NCI-H187 (cell line): ENCODE measurements at places on chromosomes 2 and 18.

DNA sequence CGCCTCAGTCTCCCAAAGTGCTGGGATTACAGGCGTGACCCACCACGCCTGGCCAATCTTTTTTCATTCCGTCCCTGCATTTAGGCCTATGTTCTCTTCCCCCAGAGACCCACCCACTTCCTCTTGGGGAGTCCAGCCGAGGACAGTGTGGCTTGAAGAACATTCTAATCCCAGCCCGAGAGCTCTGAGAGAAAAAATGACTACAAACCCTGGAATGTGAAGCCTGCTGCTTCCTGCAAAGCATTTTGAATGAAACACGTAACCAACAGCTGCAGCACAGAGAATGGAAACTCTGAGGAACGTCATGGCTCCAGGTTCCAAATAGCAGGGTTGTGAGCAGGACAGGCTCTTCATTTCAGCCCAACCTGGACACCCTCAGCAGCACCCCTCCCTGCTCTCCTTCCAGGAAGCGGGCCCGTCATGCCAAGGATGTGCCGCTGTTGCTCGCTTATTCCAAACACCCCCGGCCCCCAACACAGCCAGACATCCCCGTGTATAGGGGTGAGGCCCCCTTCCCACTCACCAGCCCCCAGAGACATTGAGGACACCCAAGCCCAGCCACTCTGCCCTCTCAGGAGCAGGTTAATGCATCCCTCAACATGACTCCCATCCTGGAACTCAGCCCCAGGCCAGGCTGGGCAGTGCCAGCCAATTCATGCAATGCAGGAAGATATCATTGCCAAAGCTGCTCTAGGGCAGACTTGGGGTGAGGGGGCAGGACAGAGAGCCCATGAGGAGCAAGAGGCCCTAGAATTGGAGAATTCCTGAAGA lies 139.8 kb downstream of the ZFP36L2 start:
- no peak for DNase-seq

GRCh38 chr2:241313543-241314095 lies 1.9 kb downstream of the HDLBP start:
- no peak for DNase-seq

GRCh38 chr2:38092196-38092902 lies 16.4 kb upstream of the CYP1B1 start:
- no peak for DNase-seq

- DNase-seq = no peak
Measured at GRCh38 chr2:16198166-16198912, 258.0 kb downstream of the MYCN start.

GRCh38 chr18:45284174-45284573 lies 331.1 kb upstream of the SLC14A2 start:
- no peak for DNase-seq

DNA sequence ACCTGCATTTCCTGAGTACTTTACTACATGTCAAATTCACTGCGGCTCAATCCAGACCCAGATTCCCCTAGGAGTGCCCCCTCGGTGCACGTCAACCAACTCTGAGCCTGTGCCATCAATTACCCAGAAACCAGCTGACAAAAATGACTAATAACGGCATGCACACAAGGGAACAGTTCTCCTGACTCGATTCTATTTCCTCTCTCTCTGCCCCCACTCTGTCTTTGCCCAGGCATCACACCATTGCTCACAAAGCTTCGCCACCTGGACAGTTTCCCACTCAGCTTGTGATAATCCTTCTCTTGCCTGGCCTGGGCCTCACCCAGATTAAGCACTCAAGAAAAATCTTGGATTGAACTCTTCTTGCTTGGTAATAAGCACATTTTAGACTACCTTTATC lies 115.3 kb upstream of the NDUFV2 start:
- no peak for DNase-seq

GRCh38 chr2:234730066-234730640 lies 221.7 kb upstream of the SH3BP4 start:
- no peak for DNase-seq

GRCh38 chr2:139427164-139427563 lies 647.0 kb upstream of the NXPH2 start:
- no peak for DNase-seq

DNA sequence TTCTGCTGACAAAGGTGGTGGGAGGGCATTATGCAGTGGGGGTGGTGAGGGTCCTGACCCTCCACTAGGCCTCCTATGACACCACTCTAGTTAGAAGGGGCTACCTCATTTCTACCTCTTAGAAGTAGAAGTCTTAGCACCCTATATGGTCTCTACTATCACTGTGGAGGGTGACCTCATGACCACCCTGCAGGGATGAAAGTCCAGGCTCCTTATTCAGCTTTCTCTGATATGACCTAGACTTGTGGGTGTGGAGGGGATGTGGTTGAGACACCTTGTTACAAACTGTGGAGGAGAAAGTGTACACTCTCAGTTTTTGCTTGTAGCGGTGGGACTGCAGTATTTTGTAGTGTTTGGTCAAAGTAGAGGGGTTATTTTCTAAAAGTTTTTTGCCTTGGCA lies 18.6 kb downstream of the TMEM182 start:
- no peak for DNase-seq

- DNase-seq = no peak
Measured at GRCh38 chr2:74735564-74735963, 81.5 kb downstream of the SEMA4F start.

GRCh38 chr2:88019985-88020384 lies 3.6 kb upstream of the RNU2-63P start:
- no peak for DNase-seq

DNA sequence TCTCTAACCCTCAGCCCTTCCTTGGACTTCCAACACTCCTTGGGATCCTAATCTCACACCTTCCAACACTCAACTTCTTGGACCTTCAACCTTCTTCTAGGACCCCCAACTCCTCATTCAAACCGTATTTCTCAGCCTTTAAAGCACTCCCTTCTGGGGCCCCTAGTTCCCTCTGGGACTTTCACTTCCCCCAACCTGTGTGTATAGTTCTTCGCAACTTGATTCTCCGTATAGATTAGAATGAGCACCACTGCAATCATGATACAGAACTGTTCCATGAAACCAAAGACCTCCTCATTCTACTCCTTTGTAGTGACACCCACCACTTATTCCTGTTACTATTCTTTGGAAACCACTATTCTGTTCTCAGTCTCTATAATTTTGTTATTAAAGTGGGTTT lies 62.0 kb upstream of the NFU1 start:
- DNase-seq = no peak

DNA sequence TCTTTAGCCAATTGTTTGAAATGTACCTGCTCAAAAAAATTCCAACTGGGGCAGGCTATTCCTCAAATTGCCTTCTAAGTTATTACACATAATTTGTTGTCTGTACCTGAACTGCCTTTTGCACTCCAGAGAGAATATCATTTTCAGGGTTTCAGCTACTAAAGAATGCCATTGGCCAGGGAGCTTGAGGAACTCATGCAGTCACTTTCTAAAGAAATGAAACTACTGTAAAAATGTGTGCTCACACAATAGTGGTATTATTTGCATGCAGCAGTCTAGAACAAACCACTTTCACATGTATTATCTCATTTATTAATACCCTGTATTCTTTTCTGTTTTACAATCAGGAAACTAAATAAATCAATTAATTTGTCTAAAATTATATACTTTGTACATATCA lies 152.2 kb downstream of the PID1 start:
- no peak for DNase-seq

GRCh38 chr18:23994361-23994902 lies 20.1 kb upstream of the TTC39C start:
- DNase-seq = peak; percentile 90

DNA sequence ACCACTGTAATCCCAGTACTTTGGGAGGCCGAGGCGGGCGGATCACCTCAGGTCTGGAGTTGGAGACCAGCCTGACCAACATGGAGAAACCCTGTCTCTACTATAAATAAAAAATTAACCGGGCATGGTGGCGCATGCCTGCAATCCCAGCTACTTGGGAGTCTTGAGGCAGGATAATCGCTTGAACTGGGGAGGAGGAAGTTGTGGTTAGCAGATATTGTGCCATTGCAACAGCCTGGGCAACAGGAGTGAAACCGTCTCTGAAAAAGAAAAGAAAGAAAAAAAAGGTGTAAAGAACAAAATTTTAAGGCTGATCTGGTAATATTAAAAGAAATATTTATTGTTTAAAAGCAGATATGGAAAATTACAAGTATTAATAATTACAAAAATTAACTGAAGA lies 29.7 kb downstream of the ZNF804A start:
- no peak for DNase-seq

GRCh38 chr2:101132202-101132601 lies 19.0 kb downstream of the TBC1D8 start:
- no peak for DNase-seq

DNA sequence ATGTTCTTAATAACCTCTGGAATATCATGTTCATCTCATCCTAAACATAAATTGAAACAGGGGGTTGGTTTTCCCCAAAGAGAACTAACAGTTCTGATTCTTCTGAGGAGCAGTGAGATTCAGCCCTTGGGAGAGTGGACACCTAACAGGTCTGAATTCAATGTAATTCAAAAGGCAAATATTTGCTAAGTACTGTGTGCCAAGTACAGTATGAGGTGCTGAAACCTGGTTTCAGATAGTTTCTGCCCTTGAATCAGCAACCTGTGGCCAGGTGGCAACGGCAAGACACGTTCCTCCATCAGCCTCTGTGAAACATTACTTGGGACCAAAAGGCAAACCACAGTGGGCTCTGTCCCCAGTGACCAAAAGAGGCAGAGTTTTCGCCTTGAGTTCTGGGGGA lies 1.3 kb downstream of the LRRC30 start:
- no peak for DNase-seq

DNA sequence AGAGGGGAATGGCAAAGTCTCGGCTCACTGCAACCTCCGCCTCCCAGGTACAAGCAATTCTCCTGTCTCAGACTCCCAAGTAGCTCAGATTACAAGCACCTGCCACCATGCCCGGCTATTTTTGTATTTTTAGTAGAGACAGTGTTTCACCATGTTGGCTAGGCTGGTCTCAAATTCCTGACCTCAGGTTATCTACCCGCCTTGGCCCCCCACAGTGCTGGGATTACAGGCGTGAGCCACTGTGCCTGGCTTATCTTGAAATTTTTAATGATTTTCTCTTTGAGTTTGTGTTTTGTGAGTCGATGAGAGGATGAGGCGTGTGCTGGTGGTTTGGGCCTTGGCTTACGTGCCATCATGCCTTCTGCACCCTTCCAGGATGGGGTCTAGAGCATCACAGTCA lies 101.3 kb upstream of the ST3GAL5 start:
- no peak for DNase-seq

DNA sequence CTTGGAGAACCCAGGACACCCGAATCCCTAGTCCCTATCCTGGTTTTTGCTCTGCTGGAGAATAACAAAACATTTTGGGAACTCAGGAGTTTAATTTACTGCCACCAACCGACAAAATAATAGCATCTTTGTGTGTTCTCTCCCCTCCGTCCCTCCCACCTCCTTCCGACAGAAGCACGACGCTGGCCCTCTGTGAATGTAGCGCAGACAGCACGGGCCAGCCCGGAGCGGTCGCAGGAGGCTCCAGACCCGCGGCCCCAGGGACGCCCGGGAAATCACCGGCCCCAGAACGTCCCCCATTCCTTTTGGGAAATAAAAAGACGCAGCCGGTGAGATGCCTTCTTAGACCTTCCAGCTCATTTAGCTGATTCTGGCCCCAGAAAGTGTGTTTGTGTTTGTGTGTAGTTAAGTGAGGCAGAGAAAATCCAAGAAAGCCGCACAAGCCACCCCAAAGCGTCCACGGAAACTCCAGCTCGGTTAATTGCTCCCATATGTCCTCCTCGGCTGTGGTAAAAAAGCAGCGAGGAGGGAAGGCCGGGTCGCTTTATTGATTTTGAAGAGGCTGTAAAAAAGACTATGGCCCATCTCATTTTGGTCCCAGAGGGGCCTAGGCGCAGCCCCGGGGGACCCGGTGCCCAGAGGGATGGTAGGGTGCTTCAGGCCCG lies 577 bp upstream of the TANC1 start:
- DNase-seq = no peak

DNA sequence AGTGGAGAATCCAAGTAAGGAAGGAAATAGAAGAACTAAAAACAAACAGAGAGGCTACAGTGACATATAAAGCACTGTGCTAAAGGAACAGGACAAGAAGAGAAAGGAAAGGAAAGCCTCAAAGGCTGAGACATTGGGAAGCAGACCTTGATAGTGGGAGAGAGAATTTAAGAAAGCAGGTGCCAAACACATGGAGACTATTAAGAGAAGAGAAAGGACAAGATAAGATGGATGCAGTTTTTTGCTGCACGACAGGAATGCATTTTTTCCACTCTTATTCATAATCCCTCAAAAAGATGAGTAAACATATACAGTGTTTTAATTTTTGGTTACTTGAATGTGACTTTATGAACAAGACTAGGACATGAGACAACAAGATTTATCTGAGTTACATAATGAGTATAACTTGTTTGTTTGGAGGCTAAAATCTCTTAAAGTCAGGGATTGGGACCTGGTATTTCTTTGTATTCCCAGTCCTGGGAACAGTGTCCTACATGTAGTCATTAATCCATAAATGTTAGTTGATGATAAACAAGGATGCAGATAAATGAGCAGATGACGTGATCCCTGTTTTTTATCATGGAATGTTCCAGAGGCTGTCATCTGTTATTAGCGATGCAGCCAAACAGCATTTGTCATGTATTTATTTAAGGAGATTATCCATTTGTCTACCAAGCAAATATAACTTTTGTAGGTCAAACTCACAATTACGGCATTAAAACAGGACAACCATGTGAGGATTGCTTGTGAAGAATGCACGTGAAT lies 141.7 kb downstream of the DNER start:
- DNase-seq = no peak

DNA sequence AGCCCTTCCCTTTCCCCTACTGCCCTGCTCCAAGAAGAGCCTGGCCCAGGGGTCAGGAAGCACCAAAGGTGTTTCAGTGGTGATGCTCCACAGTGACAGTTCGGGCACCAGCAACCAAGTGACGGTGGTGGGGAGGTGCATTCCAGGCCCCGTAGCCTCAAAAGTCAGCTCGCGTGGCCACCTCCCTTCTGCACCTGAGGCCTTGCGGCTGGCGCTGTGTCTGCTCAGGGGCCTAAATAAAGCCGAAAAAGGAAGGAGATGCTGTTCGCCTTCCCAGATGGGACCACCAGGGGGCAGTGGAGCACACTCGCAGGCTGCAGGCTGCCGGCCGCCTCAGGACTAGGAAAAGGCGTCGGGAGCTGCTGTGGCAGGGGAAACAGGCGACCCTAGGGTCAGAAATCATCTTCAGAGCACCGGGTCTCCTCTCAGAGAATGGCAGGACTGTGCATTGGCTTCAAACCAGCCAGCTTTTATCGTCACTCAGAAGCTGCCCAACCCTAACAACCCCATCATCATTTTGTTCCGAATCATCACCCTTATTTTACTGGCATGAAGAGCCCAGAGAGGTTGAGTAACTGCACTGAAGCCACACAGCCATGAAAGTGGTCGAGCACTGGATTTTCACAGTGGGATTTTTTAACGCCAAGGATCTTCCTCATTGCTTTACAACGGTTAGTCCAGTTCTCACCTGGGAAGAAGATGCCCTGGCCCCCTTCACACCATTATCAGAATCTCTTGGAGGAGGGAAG lies 213.0 kb upstream of the CELF4 start:
- DNase-seq = peak; percentile 44

DNA sequence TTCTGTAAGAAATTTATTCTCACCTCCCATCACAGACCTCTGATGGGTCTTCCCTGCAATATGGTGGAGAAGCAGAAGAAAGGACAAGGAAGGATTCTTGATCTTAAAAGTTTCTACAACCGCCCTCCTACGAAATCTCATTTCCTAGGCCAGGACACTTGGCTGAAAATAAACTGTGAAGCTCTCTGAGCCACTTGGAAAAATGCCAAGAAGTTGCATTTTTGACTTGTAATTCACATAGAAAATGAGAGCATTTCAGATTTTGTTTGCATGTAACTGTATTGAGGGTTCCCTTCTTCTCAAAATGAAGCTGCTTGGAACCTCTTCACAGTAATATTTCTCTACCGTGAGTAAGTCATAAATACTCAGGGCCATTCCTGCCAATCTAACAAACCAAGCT lies 458.3 kb upstream of the SLC14A2 start:
- no peak for DNase-seq
